ENCODE measurements at places on chromosomes 7 and 10.

DNA sequence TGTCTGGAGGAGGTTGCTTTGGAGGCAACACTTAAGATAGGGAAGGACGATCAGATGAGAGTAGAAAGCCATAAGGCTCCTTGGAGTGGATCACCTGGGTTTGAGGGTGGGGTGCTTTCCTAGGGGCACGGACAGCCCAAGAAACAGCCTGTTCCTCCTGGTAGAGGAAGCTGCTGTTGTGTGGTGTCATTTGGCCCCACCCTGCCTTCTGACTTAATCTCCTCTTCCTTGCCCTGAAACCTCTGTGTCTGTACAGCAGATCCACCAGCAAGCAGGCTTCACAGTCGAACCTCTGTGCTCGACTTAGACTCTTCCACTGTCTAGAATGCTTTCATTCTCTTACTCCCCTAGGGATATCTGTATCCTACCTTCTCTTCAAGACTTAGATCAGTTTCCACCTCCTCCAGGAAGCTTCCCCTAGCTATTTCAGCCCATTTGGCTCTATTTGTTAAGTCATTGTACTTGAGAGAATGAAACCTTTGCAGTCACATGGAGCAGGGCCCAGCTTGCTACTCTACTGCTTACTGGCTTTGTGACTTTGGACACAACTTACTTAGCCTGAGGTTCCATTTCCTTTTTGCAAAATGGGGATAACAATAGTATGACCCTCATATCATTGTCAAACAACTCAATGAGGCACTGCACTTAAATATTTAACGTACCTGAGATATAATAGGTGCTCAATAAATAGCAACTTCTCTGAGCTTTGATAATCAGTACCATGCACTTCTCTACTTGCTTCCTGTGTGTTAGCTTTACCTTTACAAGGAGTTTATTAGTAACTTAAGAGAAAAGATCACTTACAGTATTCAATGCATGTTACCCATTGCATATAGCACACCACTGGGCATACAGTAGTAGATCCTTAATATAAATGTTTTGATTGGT lies 5.0 kb downstream of the MXI1 start:
- DNase-seq, result no peak

DNA sequence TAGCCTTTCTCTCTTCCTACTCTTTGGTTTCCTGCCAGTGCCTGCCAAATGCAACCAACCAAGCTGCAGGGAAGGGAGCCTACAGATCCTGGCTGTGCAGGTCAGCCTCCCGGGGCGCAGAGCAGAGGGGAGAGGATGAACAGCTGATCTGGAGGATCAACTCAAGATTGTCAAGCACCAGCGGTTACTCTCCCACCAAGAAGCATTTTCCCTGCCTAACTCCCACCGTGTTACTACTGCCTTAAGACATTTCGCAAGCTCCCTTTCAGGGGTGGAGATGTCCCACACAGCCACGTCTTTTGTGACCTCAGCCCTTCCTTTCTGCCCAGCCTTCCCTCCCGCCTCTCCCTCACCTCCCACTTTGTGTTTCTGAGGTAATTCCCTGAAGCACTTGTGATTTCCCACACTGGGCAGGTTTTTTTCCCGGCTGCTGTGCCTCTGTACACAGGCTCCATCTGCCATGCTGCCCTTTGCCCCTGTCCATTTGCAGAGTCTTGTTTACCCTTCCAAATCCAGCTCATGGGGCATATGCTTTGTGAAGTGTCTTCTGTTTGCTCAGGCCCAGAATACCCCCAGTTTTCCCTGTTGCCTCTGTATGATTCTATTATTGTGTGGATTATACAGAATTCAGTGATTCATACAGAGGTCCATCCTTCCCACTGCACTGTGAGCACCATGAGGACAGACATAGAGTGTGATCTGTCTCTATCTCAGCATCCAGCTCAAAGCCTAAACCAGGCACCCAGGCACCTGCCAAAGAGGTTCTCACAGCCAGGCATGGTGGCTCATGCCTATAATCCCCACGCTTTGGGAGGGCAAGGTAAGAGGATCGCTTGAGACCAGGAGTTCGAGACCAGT lies 40.9 kb upstream of the PAPSS2 start:
- DNase-seq, result no peak

GRCh38 chr7:149776848-149777407 lies 3.5 kb upstream of the ZNF467 start:
- DNase-seq, result no peak

- DNase-seq, result no peak
Observed at GRCh38 chr7:11471255-11471654, 360.7 kb downstream of the THSD7A start.

GRCh38 chr7:29285444-29285793 lies 90.8 kb downstream of the CHN2 start:
- no peak for DNase-seq

- no peak for DNase-seq
Observed at GRCh38 chr7:110502888-110503465, 588.0 kb upstream of the LRRN3 start.

DNA sequence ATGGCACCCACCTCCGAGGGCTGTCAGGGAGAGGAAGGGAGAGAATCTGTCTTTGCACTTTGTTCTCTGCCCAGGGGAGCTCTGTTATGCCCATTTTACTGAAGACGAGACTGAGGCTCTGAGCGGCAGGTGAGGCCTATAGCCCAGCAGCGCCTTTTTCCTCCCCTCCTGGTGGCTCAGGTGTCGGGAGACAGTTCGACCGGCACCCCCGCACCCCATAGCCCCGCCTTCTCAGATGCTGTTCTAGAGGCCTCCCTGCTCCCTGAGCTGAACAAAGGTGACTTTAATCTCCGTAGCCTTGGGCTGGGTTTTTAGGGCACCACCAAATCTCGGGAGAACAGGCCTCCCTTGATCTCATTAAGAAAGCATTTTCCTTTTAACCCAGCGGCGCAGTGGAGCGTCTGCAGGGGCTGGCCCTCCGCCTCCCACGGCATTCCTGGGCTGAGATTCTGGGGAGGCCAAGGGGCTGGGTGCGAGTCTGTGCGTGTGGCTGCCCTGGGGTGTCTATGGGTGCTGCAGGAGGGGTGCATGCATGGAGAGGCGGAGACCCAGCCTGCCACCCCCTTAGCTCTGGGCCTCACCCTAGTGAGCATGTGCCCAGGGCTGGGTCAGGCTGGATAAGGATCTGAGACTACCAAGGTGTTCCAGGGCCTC lies 3.3 kb downstream of the LFNG start:
- no peak for DNase-seq

GRCh38 chr10:25839683-25840082 lies 94.3 kb upstream of the MYO3A start:
- no peak for DNase-seq

DNA sequence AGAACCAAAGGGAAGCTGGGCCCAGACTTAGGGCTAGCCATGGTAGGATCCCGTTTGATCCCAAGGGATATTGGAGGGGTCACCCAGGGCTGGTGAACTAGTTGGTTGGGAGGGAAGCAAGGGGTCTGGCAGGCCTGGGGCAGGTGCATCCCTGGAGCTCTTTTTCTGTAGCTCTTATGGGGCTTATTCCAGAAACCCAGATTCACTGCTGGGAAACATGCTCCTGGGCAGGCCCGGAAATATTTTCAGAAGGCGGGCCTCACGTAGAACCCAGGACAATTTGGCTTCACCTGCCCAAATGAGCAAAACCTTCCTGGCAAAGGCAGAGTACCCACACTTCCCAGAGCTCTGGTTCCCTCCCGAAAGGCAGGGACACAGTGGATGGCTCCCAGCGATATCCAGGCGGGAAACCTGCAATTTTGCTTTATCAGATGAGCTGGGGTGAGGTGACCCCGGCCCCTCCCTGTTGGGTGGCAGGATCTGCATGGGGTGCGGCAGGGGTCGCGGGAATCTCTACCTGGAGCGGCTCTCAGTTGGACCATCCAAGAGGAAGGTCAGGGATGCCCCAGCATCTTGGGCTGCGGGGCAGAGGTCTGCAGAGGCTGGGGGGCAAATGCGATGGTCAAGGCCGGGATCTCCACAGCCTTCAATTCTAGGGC lies 533.9 kb downstream of the TCERG1L start:
- no peak for DNase-seq

DNA sequence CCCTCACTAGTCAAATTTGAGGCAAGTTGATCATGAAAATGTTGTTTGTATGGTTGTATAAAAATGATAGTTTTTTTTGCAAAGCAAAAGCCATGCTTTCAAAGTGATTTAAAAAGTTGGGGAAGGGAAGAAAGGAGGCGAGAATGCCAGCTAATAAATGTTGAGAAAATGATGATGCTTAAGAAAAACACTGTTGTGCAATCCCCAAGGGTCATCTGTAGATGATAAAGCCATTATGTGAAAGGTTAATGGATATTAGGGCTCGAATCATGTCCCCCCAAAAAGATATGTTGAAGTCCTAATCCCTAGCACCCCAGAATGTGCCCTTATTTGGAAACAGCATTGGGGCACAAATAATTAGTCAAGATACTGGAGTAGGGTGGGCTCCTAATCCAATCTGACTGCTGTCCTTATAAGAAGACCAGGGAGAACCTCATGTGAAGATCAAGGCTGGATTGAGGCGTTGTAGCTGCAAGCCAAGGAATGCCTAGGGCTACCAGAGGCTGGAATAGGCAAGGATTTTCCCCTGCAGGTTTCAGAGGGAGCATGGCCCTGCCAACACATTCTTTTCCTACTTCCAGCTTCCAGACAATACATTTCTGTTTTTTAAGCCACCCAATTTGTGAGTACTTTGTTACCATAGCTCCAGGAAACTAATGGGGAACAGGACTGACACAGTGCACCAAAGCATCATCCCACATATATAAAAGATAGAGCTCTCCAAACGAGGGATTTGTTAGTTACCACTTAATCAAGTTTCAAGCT lies 35.4 kb upstream of the MKLN1 start:
- DNase-seq, result no peak

DNA sequence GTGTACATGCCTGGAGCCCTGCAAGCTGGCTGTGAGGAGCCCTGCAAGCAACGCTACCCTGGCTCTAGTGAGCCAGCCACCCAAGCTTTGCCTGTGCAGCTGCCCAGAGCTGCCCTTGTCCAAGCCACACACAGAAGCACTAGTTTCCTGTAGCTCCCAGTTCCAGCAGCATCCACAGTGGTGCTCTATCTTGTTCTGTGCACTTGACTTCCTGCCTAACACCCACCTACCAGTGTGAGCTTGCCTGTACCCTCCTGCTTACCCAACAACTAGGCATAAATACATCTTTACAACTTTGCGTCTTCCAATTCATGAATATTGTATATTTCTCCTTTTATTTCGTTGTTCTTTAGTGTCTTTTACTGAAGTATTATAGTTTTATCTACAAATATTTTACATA lies 32.2 kb upstream of the ZNF518A start:
- no peak for DNase-seq

GRCh38 chr7:155984028-155984580 lies 171.8 kb upstream of the SHH start:
- DNase-seq, result no peak

DNA sequence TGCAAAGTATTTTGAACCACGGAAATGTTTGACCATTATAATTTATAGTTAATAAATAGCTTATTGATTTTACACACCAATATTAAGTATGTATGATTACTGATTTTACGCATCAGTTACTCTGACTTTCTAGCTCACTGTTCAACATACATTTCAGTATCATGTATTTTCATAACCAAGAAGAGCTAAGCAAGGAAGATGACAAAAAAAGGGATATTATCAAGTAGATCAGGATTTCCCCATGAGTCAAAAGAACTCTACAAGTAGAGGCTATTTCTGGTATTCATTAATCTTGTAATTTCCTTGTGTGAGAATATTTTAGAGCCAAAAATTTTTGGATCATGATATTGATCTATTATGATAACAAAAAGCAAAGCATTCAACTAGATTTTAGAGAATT lies 131.6 kb downstream of the AGMO start:
- no peak for DNase-seq

- DNase-seq, result no peak
Observed at GRCh38 chr10:88361995-88362807, 220.9 kb downstream of the RNLS start.

- DNase-seq, result no peak
Observed at GRCh38 chr7:92732316-92733036, 103.9 kb downstream of the CDK6 start.

GRCh38 chr10:97444212-97444611 lies 1.6 kb downstream of the EXOSC1 start:
- DNase-seq, result no peak

DNA sequence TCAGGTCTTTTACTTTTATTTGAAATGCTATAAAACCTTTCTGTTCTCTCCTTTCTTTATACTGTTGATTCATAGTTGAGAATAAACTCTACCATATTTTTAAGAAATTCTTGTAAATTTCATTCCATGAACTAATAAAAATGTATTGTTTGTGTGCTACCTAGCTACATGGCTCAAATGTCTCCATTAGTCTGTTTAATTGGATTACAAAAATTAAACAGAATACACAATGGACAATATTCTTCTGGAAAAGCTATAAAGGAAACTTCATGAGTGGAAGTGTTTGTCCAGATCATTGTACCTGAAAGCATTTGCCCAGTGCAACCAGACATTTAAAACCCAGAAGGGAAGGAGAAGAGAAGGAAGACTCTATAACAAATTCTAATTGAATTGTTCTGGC lies 20.1 kb downstream of the KCND2 start:
- no peak for DNase-seq

GRCh38 chr10:75739414-75740143 lies 308.2 kb downstream of the LRMDA start:
- no peak for DNase-seq

- no peak for DNase-seq
Observed at GRCh38 chr7:157032128-157032527, 21.7 kb upstream of the MNX1 start.

GRCh38 chr10:73553761-73554160 lies 37.4 kb downstream of the USP54 start:
- no peak for DNase-seq

DNA sequence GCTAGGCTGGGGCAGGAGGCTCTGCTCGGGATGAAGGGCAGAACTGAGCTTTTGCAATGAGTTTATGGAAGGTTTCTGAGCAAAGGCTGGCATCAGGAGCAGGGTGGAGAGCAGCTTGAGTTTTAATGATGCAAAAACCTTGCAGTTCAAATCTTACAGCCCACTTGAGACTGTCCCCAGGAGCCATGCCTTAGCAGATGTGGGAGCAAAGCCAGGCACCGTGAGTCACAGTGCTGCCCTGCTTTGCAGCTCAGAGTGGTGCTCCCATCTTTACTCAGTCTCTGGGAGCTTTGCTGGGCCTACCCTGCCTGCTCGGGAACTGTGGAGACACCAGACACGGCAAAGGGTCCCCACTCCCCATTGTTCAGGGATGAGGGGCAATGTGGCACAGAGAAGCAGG lies 122.4 kb upstream of the NPS start:
- DNase-seq, result no peak

DNA sequence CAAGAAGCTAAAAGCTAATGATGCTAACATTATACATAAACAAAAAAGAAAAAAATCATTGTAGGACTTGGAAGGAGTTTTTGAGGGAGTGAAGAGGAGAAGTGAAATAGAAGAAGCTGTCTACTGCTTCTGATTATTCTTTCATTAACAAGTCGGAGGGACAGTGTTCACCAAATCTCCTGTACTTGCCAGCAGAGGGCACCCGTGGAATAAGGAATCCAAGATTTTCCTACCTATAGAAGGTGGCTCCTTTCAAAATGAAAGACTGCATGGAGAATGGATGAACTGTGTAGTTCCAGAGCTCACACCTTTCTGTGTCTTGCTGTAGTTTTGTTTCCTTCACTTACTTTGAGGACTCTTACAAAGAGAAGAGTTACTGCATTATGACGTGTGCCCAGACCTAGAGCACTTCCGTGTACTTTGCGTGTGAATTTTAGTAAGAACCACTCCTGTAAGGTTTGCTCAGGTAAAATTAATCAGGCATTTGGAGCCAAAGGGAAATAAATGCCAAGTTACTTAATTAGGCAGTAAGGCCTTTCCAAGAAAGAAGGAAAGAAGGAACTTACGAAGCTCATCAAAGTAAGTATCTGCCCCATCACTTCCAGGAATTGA lies 145.1 kb downstream of the SEMA3D start:
- DNase-seq, result no peak
